ENCODE measurements at places on chromosomes 7 and 10. TPM values are rescaled to one million over a fixed set of nuclear protein-coding genes. Genes with fewer than 3 reads are reported as not detected.

SP8 gene
- total RNA-seq, result not detected

BUD23 gene
- total RNA-seq, result 62.2 TPM

CNNM1 gene
- total RNA-seq, result 0.16 TPM

KCNMA1 gene
- 32.5 TPM for total RNA-seq

TAC1 gene
- not detected for total RNA-seq

Measured in mesangial cell (primary cell).